ENCODE measurements at places on chromosomes 12 and 14. TPM values are rescaled to one million over a fixed set of nuclear protein-coding genes. Genes with fewer than 3 reads are reported as not detected.

Gene TMEM132C
- 38.4 TPM for total RNA-seq

Gene TTC9
- 1.9 TPM for total RNA-seq

Gene WSCD2
- total RNA-seq = 0.11 TPM

Gene TMCC3
- 24.6 TPM for total RNA-seq

- H3K4me3 ChIP-seq = no peak overlapping the region
- DNase-seq = no peak
These were observed 196.4 kb upstream of the PARP11 start for GRCh38 chr12:4069670-4070010.

DNA sequence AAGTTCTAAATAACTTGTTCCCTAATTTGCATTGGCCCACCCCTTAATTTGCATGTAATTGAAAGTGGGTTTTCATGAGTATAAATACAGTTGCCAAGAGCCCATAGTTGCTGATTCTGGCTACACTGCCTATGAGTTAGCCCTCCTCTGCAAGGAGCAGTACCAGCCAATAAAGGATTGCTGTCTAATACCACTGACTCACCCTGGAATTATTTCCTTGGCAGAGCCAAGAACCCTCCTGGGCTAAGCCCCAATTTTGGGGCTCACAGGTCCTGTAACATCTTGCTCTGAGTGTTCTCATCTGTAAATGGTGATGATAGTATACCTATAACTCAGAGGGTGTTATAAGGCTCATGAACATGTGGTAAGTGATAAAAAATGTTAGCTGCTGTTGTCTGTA is 6.8 kb downstream of the TTC8 start:
- H3K27me3 ChIP-seq = no peaks in the 10 kb centered on the region
- H3K27ac ChIP-seq = peak overlapping the region; percentile 87
- H3K4me1 ChIP-seq = peaks cover 25% of the 10 kb centered on the region
- no peak overlapping the region for H3K4me3 ChIP-seq
- DNase-seq = no peak
- H3K36me3 ChIP-seq = no peaks in the 10 kb centered on the region

Gene SLC16A7
- total RNA-seq = 17.6 TPM

Gene DMAC2L
- 12.0 TPM for total RNA-seq

Gene FOXG1
- total RNA-seq = 0.15 TPM

Gene SCN8A
- total RNA-seq = 0.91 TPM

GRCh38 chr12:124938108-124938507 is 23.7 kb upstream of the UBC start:
- H3K4me1 ChIP-seq = peaks cover 3% of the 10 kb centered on the region
- no peaks in the 10 kb centered on the region for H3K27me3 ChIP-seq
- no peaks in the 10 kb centered on the region for H3K36me3 ChIP-seq
- peak overlapping the region; percentile 91 for H3K27ac ChIP-seq
- no peak for DNase-seq

Gene HOXC12
- total RNA-seq = not detected

Gene BORCS5
- total RNA-seq = 6.2 TPM

- no peaks in the 10 kb centered on the region for H3K36me3 ChIP-seq
- no peaks in the 10 kb centered on the region for H3K4me1 ChIP-seq
- no peaks in the 10 kb centered on the region for H3K27me3 ChIP-seq
- DNase-seq = no peak
- H3K4me3 ChIP-seq = no peak overlapping the region
These were observed 169.0 kb upstream of the RTL1 start for GRCh38 chr14:101072531-101072930.

Gene DNAH10
- total RNA-seq = 20.2 TPM

DNA sequence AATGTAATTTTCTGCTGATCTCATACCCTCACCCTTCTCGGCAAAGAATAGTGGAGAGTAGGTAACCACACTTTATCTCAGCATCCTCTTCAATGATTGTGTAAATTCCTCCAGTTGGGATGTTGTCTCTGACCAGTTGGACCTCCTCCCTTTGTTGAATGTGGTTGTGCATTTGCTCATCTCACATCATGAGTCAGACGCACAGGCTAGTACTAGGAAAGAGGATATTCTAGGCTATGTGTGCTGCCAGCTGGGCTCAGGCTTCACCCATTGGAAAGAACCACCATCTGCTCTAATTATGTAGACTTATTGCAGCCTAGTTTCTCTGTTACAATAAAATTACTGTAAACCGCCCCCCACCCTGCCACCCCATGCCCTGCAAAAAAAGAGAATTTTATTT is 90.3 kb downstream of the LMO3 start:
- no peaks in the 10 kb centered on the region for H3K27me3 ChIP-seq
- H3K27ac ChIP-seq = no peak overlapping the region
- no peaks in the 10 kb centered on the region for H3K36me3 ChIP-seq
- no peak for DNase-seq

Gene ISCA2
- 27.4 TPM for total RNA-seq

Gene RPL6
- 2,008 TPM for total RNA-seq

Gene TBX5
- total RNA-seq = 0.18 TPM

GRCh38 chr12:91506452-91506851 is 323.8 kb upstream of the DCN start:
- no peak overlapping the region for H3K27ac ChIP-seq
- no peaks in the 10 kb centered on the region for H3K36me3 ChIP-seq
- no peaks in the 10 kb centered on the region for H3K27me3 ChIP-seq
- no peak for DNase-seq
- H3K4me1 ChIP-seq = no peaks in the 10 kb centered on the region
- H3K4me3 ChIP-seq = no peak overlapping the region

Gene CACNA2D4
- total RNA-seq = 5.4 TPM

GRCh38 chr14:72646861-72647528 is 246.9 kb downstream of the DPF3 start:
- DNase-seq = no peak
- no peak overlapping the region for H3K27ac ChIP-seq
- H3K27me3 ChIP-seq = no peaks in the 10 kb centered on the region
- no peaks in the 10 kb centered on the region for H3K36me3 ChIP-seq
- H3K4me1 ChIP-seq = peaks cover 11% of the 10 kb centered on the region
- no peak overlapping the region for H3K4me3 ChIP-seq

GRCh38 chr14:57482120-57482519 is 11.5 kb downstream of the CCDC198 start:
- H3K4me1 ChIP-seq = peaks cover 13% of the 10 kb centered on the region
- no peaks in the 10 kb centered on the region for H3K36me3 ChIP-seq
- H3K27ac ChIP-seq = no peak overlapping the region
- H3K4me3 ChIP-seq = no peak overlapping the region
- DNase-seq = no peak

- no peaks in the 10 kb centered on the region for H3K36me3 ChIP-seq
- no peak for DNase-seq
- H3K27me3 ChIP-seq = no peaks in the 10 kb centered on the region
- peaks cover 5% of the 10 kb centered on the region for H3K4me1 ChIP-seq
- H3K27ac ChIP-seq = no peak overlapping the region
These were observed 313.3 kb upstream of the SFSWAP start for GRCh38 chr12:131397493-131398181.

- H3K27ac ChIP-seq = no peak overlapping the region
- DNase-seq = no peak
- no peaks in the 10 kb centered on the region for H3K27me3 ChIP-seq
These were observed 9.7 kb downstream of the PDE6H start for GRCh38 chr12:14982562-14982961.

Gene RACGAP1
- 4.7 TPM for total RNA-seq

GRCh38 chr12:108567406-108568337 is 5.3 kb downstream of the ISCU start:
- no peak for DNase-seq
- no peak overlapping the region for H3K27ac ChIP-seq
- H3K4me1 ChIP-seq = no peaks in the 10 kb centered on the region
- H3K4me3 ChIP-seq = no peak overlapping the region
- H3K27me3 ChIP-seq = no peaks in the 10 kb centered on the region

DNA sequence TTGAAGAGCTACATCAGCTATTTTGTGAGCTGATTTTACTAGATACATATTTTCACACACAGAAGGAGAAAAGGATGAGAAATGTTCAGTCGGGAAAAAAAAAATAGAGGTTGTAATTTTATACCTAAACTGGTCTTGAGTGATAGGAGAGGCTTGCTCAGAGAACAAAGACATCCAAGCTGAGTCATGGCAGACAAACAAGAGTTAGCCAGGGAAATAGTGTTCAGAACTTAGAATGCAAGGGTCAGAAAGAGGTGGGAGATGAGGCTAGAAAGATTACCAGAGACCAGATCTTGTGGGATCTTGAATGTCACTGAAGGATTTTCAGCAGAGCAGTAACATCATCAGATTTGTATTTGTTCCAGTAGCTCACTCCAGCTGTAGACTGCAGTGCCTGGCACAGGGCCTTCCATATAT is 121.9 kb upstream of the ATF1 start:
- H3K36me3 ChIP-seq = no peaks in the 10 kb centered on the region
- H3K4me3 ChIP-seq = no peak overlapping the region
- no peak overlapping the region for H3K27ac ChIP-seq

Gene CIROP
- not detected for total RNA-seq

DNA sequence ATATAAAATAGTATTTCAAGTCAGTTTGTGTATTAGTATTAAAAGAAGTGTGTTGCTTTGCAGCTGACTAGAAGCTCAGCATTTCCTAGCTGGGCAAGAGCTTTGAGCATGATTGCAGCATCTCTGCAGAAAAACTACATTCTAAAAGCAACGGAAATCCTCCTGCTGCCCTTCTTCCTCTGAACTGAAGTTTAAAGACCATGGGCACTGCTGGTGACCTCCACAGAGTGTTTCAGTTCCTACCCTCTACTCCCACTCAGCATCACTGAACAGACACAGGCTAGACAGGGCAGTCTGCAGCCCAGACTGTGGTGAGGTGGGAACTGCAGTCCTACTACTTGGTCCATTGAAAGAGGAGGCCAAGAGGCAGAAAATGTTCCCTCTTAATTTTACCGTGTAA is 59.0 kb downstream of the FAR2 start:
- no peak overlapping the region for H3K27ac ChIP-seq
- no peaks in the 10 kb centered on the region for H3K36me3 ChIP-seq
- no peaks in the 10 kb centered on the region for H3K27me3 ChIP-seq
- no peak overlapping the region for H3K4me3 ChIP-seq
- DNase-seq = no peak

DNA sequence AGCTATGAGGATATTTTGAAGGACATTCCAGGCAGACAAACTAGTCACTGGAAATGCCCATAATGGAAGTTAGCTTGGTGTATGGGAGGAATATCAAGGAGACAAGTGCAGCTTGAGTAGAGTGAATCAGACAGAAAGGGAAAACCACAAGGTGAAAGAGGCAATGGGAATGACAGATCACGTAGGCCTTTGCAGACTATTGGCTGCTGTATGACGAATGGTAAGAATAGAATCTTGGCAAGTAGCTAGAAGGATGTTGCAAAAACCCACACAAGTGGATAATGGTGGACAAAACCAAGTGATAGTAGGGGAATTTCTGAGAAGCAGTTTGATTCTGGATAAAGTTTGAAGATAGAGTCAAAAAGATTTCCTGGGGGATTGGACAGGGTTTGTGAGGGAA is 196.9 kb upstream of the NOVA1 start:
- no peak overlapping the region for H3K27ac ChIP-seq
- H3K27me3 ChIP-seq = no peaks in the 10 kb centered on the region
- no peak overlapping the region for H3K4me3 ChIP-seq
- no peak for DNase-seq

Gene SIX6
- total RNA-seq = not detected

DNA sequence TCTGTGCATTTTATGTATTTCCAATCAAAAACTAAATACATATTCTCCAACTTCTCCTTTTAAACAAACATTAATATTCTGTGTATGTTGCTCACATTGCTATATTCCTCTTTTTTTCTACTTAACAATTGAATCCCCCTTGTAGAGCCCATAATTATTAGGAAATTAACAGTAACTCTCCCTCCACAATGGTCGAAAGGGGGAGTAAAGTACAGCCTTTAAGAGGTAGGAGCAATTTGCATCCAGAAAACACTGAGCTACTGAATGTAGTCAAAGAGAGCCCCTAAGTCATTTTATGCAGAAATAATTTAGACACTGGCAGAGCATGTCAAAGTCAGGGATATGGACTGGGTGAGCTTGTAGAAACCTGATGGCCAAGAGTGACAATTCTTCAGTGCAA is 57.2 kb upstream of the SCN8A start:
- no peak overlapping the region for H3K27ac ChIP-seq
- H3K4me3 ChIP-seq = no peak overlapping the region
- DNase-seq = no peak
- H3K36me3 ChIP-seq = no peaks in the 10 kb centered on the region
- H3K27me3 ChIP-seq = no peaks in the 10 kb centered on the region

Gene TEX52
- not detected for total RNA-seq

- no peak for DNase-seq
- no peak overlapping the region for H3K4me3 ChIP-seq
- no peaks in the 10 kb centered on the region for H3K27me3 ChIP-seq
- no peak overlapping the region for H3K27ac ChIP-seq
These were observed 181.5 kb upstream of the SFSWAP start for GRCh38 chr12:131529196-131530040.

DNA sequence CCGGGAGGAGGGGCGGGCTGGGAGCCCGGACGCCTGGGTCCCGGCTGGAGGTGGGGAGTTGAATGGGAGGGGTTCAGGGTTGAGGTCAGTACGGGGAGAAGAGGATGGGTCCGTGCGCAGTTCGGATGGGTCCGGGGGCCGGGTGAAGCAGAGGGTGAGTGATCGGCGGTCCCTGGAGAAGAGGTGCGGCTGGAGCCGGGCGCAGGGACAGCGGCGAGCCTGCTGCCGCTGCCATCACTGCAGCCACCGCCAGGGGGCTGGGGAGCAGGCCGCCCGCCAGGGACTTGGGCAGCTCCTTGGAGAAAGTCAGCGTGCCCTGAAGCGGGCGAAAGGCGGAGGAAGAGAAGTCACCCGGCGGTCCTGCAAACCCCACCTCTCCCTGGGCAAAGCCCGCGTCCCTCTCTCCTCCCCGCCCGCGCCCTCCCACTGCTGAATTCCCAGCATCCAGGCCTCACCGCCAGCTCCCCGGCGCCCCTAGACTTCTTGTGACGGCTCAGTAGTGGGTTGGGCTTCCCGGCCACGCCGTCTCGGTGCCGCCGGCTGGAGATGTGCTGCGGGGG is 6.0 kb upstream of the GPR84 start:
- H3K36me3 ChIP-seq = no peaks in the 10 kb centered on the region
- H3K4me3 ChIP-seq = peak overlapping the region; percentile 42
- peak; percentile 85 for DNase-seq
- peaks cover 12% of the 10 kb centered on the region for H3K4me1 ChIP-seq
- H3K27me3 ChIP-seq = no peaks in the 10 kb centered on the region

Gene TMEM229B
- total RNA-seq = 2.2 TPM

DNA sequence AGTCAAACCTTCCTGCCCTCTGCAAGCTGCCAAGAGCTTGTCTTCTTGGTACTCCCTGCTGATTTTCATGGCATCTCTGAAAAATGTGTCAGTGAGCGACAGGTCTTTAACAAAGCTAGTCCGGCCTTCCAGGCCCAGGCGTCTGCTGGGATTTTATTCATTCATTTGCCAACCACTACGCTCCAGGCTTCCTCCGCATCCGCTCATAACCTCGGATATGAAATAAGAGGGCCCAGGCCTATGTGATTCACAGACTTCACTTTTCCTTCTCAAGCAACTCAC is 13.8 kb downstream of the TSPAN9 start:
- no peak overlapping the region for H3K4me3 ChIP-seq
- no peak for DNase-seq
- H3K27ac ChIP-seq = peak overlapping the region; percentile 46
- peaks cover 10% of the 10 kb centered on the region for H3K4me1 ChIP-seq

GRCh38 chr14:58281969-58282368 is 16.4 kb upstream of the ARID4A start:
- peaks cover 6% of the 10 kb centered on the region for H3K4me1 ChIP-seq
- DNase-seq = no peak
- H3K36me3 ChIP-seq = no peaks in the 10 kb centered on the region
- no peak overlapping the region for H3K4me3 ChIP-seq
- H3K27ac ChIP-seq = no peak overlapping the region
- no peaks in the 10 kb centered on the region for H3K27me3 ChIP-seq

GRCh38 chr14:91376547-91377477 is 40.8 kb downstream of the CCDC88C start:
- no peak for DNase-seq
- H3K36me3 ChIP-seq = no peaks in the 10 kb centered on the region
- no peaks in the 10 kb centered on the region for H3K4me1 ChIP-seq
- no peak overlapping the region for H3K27ac ChIP-seq
- no peaks in the 10 kb centered on the region for H3K27me3 ChIP-seq

Gene PIWIL1
- not detected for total RNA-seq
